ENCODE measurements at places on chromosomes 1 and 21.

GRCh38 chr21:26946744-26947446 is 20.0 kb downstream of the ADAMTS5 start:
- DNase-seq = no peak

GRCh38 chr1:172637522-172637921 is 21.4 kb upstream of the FASLG start:
- no peak for DNase-seq

- DNase-seq = no peak
Measured at GRCh38 chr21:40972151-40972550, 125.2 kb upstream of the DSCAM start.

DNA sequence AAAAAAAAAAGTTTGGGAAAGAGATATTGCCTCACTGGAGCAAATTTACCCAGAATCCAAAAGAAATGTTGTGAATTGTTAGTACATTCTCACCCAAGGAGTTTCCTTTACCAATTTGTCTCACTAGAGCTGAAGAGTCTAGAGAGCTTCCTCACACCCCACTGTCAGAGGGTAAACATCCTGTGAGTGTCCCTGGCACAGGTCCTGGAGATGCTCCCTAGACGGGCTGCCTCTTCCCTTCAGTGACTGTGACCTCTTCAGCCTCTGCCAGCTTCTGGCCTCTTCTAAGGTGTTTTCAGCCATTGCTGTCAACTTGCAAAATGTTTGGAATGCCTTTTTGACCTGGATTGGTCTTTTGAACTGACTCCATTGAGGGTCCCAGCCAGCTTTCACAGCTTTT is 159.4 kb downstream of the DHRS3 start:
- DNase-seq = no peak

DNA sequence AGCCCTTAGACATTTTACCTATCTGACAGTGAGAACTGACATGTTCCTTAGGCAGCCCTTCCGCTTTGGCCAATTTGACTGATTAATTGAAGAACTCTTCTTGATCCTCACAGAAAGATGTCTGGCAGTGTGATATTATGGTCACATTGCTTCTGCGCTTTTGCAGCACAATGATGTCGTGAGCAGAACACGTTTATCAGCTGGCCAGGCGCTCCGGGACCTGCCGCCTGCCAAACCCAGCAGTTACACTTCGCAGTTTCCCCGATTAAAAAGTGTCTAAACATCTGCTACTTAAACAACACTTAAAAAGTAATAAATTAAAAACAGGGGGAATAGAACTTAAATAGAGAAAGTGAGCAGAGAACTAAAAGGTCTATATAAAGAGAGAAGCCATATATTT is 103.5 kb upstream of the ETS2 start:
- DNase-seq = no peak

GRCh38 chr1:221937155-221937953 is 195.5 kb upstream of the DUSP10 start:
- no peak for DNase-seq

DNA sequence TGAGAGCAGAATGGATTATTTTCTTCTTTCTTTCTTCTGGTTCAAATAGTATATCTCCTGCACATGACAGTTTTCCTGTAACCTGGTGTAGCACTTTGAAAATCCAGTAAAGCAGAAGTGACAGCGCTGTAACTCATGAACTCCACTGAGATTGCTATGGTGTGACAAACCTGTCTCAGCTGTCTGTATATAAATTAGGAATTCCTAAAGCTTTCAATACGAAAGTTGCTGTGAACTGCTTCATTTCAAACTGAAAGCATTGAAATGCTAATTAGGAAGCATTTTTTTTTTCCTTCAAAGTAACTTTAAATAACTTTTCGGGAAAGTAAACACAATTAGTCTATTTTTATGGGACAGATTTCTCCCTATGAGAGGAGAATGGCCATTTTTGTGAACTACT is 646.9 kb upstream of the ZP4 start:
- DNase-seq = no peak

- no peak for DNase-seq
Measured at GRCh38 chr1:151512801-151513625, 1.8 kb downstream of the CGN start.

- no peak for DNase-seq
Measured at GRCh38 chr1:16109571-16109970, 36.1 kb upstream of the FAM131C start.

- no peak for DNase-seq
Measured at GRCh38 chr1:27430903-27431600, 38.6 kb downstream of the GPR3 start.

- DNase-seq = no peak
Measured at GRCh38 chr1:41368801-41369200, 7.6 kb downstream of the FOXO6 start.

DNA sequence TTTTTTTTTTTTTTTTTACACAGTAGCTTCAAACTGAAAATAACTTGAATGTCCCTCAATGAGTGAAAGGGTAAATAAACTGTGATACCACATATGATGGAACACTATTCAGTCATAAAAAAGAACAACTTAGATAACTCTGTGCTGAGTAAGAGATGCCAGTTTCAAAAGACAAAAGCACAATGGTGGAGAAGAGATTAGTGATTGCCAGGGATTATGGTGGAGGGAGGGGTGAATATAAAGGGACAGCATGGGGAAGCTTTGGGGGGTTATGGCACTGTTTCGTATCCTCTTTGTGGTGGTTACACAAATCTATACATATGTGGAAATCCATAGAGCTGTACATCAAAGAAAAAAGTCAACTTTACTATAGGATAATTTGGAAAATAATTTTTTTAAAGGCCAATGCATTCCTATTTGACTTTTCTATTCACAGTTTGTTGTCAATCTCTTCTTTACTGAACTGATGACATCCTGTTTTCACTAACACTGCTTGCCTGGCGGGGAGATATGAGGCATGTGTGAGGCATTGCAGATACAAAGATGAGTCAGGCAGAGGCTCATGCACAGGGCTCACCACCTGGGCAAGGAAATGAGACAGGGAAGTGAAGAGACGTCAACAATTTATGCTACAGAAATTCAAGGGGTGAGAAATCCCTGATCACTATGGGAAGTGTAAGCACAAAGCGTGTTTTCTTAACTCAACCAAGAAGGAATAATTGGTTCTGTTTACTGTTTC is 302.7 kb downstream of the DUSP10 start:
- DNase-seq = peak; percentile 56

DNA sequence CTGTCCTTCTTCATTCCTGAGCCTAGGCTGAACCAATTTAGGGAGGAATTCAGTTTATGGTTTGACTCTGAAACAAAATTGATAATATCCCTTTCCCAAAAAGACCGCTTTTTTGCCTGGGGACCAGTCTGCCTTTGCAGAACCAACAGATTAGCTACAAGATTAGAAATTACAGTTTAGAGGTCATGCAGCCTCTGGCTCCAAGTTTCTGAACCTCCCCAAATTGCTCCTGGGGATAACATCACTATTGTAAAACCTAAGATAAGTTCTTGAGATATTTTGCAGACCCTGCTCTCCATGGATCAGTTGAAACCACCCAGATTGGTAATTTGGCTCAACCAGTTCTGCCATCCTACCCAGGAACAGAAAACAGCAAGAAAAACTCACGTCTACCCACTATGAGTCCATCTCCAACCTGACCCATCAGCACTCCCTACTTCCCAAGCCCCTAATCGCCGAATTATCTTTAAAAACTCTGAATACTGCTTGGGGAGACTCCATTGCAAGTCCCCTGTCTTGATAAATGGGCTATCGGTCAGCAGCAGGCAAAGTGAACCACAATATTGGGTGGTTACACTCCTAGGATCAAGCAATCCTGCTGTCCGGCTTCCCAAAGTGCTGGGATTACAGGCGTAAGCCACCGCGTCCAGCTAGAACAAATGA is 605 bp upstream of the RABGGTB start:
- no peak for DNase-seq

DNA sequence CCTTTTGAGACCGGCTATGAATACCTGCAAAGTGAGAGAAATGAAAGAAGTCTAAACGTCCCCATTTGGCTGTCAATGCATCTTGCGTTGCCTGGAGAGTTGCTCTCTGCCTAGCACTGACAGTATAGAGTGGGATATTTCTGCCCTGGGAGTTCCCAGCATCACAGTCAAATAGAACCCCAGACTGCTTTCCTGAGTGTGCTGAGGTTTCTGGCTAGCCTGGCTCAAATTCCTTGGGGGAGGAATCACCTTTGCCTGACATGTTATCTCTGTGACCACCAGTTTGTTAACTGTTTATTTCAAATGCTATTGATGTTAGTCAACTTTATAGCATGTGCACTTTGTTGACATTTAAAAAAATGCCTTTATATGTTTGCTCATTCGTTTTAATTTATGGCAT is 212.0 kb upstream of the FAM78B start:
- no peak for DNase-seq

DNA sequence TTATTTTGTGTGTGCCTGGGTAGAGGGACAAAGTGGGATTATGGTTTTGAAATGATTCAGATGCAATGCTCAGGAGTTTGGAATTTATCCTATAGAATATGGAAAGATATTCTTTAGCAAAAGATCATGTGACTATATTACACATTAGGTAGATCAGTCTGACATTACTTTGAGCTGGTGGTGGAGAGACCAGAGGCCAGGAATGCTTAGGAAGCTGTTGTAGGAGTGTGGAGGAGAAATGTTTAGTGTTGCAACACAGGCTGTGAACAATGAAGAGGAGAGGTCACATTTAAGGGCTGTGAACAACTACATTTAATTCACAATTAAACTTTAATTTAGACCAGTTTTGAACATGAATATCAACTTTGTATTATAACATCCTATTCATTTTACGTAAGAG is 45.3 kb upstream of the PODN start:
- no peak for DNase-seq

- DNase-seq = no peak
Measured at GRCh38 chr1:208117409-208117808, 126.8 kb downstream of the PLXNA2 start.

DNA sequence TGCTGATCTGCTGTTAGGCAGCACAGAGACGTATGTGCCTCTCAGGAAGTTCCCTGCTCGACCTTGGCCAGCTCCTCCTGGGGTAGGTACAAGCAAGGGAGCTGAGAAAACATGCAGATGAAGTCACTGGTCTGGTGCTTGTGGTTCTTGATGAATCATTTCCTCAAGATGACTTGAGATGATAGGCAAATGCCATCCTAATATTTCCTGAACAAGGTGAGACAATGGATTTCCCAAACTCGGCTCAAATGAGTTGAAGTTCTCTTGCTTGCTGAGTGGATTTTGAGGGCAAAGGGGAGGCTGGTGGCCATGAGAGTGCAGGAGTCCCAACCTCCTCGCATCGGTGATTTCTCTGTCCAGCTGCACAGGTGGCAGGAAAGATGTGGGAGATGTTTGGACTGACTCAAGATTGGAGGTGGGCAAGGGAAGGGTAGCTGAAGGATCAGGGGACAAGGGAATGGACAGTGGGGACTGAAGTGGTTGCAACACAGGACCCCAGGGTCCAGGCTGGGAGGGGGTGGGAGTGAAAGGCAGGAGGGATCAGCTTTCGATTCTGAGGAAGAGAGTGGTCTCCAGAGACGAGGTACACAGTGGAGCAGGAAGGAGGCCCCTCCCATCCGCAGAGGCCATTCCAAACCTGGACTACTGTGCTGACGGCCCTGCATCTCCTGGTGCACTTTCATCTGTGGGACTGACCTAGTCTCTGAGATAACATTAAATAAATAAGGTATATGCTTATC is 63.9 kb downstream of the CAPN2 start:
- peak; percentile 35 for DNase-seq

DNA sequence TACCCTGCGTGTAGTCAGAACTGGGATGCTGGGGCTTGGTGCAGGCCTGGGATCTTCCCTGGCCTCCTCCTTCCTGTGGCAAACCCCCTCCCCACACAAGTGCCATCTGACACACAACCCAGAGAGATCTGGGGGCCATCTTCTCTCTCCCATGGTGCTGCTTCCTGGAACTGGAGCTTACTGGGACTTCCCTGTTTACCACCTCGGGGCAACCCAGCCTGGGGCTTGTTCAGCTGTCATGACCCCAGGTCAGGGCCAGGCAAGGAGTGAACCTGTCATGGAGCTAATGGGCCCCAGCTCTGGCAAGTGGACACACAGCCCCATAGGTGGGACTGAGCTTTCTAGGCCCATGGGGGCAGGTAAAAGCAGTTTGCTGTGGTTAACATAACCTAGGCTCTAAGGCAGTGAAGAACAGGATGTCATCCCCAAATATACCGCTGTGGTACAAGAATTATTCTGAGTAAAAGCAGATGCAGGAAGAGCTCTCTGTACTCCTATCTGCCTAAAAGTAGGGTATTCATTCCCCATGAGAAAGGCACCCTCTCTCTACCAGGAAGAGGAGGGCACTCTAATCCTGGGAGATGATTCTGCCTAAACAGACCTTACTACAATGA is 2.4 kb downstream of the TRIM11 start:
- DNase-seq = no peak

- peak; percentile 30 for DNase-seq
Measured at GRCh38 chr1:9455487-9456234, 83.6 kb upstream of the SLC25A33 start.

DNA sequence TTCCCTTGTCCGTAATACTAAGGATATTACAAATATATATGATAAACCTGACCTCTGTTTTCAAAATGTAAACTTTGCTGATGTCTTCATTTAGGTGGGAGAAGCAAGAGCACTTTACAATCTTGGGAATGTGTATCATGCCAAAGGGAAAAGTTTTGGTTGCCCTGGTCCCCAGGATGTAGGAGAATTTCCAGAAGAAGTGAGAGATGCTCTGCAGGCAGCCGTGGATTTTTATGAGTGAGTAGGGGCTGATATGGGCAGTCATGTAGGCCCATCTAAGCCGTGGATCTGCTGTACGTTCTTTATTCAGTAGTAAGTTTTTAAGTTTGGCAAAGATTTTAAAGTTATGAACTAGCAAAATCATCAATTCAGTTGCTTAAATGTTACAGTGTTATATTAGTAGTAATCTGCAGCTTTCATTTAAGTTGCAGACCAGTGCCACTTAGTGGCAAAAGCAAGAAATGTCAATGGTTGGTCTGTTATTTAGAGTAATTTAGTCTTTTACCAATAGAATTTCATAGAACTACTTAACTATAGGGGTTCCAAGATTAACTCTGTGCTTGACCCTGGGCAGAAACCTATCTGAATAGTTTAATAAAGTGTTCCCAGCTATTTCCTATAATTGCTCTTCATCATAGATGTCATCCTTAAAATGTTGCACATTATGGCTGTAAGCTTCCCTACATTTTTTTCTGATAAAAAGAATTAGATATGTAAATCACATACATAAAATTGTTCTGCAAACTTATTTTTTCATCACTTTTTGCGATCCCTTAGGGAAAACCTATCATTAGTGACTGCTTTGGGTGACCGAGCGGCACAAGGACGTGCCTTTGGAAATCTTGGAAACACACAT is 21.3 kb downstream of the GPSM2 start:
- DNase-seq = no peak

DNA sequence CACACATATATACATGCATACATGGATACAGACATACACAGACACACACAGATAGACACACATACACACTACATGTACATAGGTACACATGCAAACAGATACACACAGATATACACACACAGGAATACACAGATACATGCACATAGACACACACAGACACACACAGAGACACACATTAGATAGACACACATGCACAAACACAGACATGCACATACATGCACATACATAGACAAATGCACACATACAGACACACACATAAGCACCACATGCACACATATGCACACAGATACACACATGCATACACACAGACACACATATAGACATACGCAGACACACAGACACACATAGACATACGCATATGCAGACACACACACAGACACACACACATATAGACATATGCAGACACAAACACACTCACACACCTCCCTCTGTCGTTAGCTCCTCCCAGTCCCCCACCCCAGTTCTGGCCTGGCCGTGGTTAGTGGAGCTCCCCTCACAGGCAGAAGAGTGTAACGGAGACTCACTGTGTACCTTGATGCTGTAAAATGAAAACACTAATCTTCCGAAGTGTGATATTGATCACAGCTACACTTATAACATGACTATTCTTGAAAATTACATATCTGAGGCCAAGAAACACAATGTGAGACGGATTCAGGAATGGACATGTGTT is 7.6 kb downstream of the UBASH3A start:
- DNase-seq = no peak

Data from T-helper 22 cell (primary cell).